Stimulated activated CD8-positive, alpha-beta memory T cell treated with anti-CD3 and anti-CD28 coated beads, Interleukin-4, amount 100 ng/mL, for 1 hour (primary cell): ENCODE measurements at places on chromosomes 6 and 20.

- no peak for DNase-seq
These were observed 25.7 kb upstream of the SIRT5 start for GRCh38 chr6:13548500-13549210.

DNA sequence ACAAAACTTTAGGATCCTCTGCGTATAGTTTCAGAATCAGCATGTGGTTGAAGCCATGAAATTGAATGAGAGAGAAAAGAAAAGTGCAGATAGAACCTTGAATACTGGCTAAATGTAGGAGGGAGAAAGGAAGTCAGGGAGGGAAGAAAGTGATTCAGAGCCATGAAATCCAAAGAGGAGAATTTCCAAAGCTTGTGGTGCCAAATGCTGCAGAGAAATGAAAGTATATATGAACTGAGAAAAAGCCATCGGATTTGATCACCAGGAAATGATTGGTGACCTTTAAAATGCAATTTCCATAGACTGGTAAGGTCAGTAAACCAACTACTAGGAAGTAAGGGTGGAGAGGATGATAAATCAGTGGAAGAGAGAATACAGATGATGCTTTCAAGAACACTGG lies 142.3 kb downstream of the TFAP2A start:
- DNase-seq, result no peak

- DNase-seq, result no peak
These were observed 1325.6 kb downstream of the HACE1 start for GRCh38 chr6:103534095-103534494.

DNA sequence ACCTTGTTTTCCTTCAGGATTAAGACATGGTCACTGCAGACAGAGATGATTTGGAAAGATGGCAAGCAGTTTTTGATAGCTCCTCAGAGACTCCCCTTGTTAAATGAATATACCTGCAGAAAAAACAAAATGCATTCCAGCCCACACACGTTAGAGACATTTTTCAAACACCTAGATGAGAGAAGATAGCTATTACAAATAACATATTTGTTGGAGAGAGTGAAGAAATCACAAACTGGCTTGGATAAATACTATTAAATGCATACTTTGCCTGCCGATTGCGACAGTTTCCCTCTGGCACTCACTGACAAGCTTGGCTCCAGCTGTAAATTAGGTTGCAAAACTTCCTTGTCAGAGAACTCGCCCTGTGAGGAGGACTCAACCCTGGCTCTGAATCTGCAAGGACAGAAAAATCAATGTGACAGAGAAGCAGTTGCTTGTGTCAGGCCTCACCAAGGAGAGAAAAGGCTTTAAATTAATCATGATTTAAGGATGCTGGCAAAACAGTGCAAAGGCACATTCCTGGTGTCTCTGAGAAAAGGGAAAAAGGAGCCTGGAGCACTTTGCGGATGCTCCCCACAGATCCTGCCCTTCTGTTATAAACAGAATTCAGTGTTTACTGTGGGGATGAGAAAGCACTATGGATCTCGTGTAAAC lies 423.7 kb upstream of the MARCKS start:
- DNase-seq, result no peak

GRCh38 chr6:140208286-140208685 lies 833.8 kb upstream of the CITED2 start:
- DNase-seq, result no peak

- DNase-seq, result no peak
These were observed 4.8 kb upstream of the DHX35 start for GRCh38 chr20:38957235-38957876.

GRCh38 chr20:17660667-17661066 lies 21.4 kb downstream of the RRBP1 start:
- DNase-seq, result no peak

GRCh38 chr6:2097464-2097863 lies 147.9 kb downstream of the GMDS start:
- DNase-seq, result no peak

DNA sequence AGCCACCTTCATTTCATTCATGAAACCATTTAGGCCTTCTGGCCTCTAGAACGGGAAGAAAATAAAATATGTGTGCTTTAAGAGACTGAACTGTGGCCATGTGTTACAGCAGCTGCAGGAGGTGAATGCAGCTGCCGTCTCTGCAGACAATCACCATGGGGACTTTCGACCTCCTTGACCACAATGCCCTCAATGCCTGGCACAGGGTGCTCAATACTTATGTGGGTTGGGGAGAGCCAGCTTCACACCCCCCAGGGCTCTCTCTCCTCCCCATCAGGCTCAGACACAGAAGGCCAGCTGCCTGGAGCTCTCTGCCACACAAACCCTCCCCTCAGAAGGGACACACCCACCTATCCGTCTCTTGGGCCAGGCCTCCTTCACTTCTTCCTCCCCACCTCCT lies 43.5 kb downstream of the ANKRD60 start:
- no peak for DNase-seq

DNA sequence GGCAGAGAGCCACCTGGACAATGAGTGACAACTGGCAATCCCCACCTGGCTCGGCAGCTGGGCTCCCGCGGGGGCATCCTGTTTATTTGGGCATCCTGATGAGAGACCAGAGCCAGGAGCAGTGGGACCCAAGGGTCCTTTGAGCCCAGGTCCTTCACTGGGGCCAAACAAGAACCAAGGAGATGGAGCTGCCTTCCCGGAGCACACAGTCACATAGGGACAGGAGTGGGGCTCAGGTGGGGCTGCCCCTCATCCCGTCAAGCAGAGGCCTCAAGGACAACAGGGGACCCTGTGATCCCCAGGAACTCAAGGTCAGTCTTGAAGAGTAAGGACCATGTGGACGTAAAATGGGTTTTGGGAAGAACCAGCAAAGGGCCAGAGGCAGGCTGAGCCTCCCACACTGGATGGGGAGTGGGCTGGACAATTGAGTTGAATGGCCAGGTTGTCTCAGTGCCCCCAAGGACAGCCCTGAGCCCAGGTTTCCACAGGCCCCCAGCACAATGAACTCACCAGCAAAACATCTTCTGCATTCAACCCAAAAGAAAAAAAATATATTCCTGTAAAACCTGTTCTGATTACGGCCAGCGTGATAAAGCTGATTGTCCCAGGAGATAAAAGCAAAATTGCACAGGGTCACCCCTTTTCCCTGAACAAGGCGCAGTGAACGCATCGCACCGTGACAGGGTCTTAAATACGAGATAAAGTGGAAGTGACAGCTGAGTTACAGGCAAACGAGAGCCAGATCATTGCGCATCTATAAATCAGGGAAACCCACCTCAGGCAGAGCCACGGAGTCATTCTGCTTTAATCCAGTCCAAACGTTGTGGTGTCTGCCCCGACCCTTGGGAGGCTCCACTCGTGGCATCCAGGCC lies 86.2 kb downstream of the ANKRD60 start:
- DNase-seq, result no peak

- no peak for DNase-seq
These were observed 44.0 kb downstream of the STX11 start for GRCh38 chr6:144194293-144194810.

GRCh38 chr6:1164600-1164999 lies 147.3 kb upstream of the FOXQ1 start:
- no peak for DNase-seq

- DNase-seq, result no peak
These were observed 117.1 kb downstream of the GRM4 start for GRCh38 chr6:34028691-34029360.

DNA sequence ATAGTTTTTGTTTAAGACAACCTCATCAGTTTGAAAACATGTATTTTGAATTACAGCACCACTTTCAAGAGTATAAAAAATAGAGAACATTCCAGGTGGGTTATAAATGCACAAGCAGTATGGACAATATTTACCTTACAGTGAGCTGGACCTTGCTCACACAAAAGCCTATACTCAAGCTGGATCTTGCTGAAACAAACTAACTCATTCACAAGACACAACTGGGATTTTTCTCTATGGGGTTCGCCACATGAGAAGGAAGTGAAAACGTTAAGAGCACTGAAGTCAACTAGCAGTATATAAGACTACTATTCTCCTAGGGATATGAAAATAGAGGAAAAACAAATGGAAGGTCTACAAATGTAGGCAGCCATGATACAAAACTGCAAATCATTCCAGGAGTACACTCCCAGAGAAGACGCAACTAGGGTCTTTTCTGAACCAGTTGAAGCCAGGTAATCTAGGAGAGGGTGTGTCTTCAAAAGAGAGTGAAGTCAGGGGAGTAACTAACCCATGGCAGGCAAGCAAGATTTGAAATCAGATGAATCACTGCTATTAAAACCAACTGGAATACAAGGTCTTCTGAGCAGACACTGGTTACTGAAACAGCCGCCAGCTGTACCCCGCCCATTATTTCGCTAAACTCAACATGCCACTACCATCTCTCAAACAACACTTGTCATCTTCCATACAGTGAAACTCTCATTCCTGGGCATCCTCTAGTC lies 26.5 kb downstream of the STAU1 start:
- no peak for DNase-seq

DNA sequence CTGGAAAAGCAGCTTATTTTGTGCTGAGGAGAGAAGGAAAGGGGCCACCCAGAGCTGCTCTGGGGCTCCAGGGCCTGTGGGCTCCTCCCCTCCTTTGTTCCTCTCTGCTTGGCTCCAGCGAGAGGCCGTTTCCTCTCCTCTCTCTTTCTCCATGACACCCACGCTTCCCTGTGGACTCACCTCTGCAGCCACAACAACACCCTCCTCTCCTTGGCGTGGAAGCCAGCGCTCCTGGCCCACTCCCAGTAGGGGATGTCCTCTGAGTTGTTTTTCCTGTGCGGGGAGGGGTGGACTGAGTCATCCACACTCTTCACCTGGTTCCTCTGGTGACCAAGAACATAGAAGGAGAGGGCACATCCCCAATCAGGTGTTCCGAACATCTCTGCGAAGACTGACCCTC lies 4.9 kb upstream of the CDSN start:
- DNase-seq, result no peak

DNA sequence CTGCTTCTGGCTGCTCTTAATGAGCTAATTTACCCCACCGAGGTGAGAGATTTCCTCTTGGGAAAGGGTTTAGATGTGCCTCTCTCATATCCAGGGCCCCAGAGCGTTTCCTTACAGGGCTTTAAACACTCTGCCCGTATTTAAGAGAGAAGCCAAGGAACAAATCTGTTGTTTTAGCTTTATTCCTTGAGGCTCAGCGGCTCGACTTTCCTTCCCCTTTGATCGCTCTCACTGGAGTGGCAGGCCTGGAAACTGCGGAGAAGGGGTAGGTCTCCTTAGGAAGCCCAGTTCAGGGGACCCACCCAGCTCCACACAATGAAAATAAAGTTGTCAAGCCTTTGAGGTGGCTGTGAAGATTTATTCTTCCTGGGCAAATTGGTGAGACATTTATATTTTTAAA lies 132.0 kb upstream of the JAG1 start:
- no peak for DNase-seq

DNA sequence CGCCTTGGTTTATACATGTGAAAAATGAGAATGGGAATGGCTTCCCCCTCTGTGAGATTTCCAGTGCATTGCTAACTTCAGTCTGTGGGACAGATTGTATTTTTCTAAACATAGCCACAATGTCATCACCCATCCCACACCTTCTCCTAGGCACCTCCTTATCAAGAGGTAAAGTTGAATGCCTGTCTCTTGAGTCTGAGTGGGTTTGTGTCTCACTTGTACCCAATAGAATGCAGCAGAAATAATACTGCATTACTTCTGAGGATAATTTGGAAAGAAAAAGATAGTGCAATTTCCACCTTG lies 27.9 kb downstream of the RIN2 start:
- no peak for DNase-seq

GRCh38 chr6:158629367-158630221 lies 14.9 kb downstream of the DYNLT1 start:
- DNase-seq, result no peak

- no peak for DNase-seq
These were observed 104.3 kb downstream of the SLC23A2 start for GRCh38 chr20:4896971-4897497.

DNA sequence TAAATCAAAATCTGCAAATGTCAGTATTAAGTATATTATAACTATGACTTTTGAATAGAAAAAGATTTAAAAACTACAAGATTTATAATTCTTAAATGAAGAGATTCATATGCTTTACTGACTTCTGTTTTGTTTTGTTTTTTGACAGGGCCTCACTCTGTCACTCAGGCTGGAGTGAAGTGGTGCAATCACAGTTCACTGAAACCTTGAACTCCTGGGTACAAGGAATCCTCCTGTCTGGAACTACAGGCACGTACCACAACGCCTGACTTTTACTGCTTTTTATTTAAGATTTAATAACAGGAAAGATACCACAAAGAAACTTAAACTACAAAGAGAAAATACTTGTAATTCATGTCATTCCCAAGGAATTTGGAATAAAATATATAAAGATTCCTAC lies 940.2 kb upstream of the CITED2 start:
- no peak for DNase-seq

DNA sequence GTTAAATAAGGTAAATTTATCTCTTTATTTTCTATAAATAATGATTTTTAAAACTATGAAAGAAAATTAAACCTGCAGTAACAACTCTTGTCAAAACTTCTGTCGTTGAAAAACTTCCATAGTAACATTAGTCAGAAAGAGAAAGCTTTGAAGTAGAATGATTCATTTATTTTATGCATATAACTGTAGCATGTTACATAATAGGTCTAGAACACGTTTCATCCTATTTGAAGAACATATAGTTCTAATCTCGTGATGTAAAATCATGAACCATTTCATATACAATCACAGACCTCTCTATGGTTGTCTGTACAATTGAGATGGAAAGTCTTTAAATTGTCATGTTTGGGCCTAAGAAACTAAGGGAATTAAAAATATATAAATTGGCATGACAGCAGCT lies 61.3 kb upstream of the MYLIP start:
- no peak for DNase-seq

DNA sequence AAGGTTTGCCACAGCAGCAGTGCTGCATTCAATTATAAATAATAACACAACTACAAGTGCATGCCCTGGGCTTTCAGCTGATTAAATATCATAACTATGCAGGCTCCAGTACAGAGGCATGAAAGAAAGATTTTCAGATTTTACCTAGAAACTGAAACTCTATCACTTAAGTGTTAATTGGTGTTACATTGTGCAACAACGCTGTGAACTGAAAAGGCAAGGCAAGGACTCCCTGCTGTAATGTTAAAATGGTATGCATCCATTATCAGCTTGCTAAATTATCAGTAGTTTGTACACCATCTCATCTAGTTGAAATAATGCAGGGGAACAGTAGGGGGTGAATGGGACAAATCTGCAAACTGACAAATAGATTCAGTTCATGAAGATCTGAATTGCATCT lies 976.7 kb upstream of the MANEA start:
- DNase-seq, result no peak
